ENCODE measurements at places on chromosomes 1 and 21.

DNA sequence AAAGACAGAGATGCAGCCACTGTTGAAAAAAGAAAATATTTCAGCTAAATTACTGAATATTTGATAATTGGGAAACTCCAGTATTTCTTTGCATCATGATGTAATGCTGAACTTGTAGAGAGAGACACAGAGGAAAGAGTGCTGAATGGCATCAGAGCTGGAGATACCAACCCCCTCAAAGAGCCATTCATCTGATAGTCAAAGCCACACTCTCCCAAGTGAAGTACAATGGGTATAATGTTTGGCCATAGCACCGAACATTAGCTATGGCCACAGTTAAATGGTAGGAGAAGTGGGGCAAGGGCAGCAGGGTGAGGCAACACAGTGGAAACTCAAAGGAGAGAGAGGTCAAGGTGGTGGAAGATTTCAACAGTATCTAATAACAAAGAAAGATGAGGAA, 107.5 kb upstream of the TNFSF4 start:
- no peak for DNase-seq

GRCh38 chr21:32463367-32463766, 50.9 kb downstream of the EVA1C start:
- no peak for DNase-seq

GRCh38 chr1:205531191-205532025, 26.9 kb downstream of the CDK18 start:
- no peak for DNase-seq

- no peak for DNase-seq
These were observed 41.7 kb downstream of the CD53 start for GRCh38 chr1:110914676-110915075.

- peak; percentile 62 for DNase-seq
These were observed 21.1 kb downstream of the CLDN8 start for GRCh38 chr21:30194701-30195299.

- no peak for DNase-seq
These were observed at the start of gene ACTL8 for GRCh38 chr1:17755120-17755519. ACTL8 (plus strand) TSS chr1:17755333; CDS start chr1:17823009, 67,676 bp downstream.

DNA sequence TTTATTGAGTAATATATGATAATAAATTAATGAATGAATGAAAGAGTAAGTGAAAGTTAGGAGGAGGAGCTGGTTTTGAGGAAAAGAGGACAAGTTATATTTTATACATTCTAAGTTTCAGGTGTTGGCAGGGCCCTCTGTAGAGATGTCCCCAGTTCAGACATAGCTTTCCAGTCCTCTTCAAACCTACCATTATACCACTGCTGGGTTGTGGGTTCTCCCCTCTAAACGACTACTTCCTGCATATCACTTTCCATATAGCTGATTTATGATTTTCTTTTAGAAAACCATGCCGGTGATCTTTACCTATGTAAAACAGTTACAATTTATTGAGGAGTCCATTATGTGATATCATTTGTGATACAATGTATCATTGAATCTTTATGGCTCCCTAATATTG, 116.9 kb downstream of the RUNX1 start:
- DNase-seq = no peak

GRCh38 chr1:199404976-199405375, 622.5 kb upstream of the NR5A2 start:
- no peak for DNase-seq

DNA sequence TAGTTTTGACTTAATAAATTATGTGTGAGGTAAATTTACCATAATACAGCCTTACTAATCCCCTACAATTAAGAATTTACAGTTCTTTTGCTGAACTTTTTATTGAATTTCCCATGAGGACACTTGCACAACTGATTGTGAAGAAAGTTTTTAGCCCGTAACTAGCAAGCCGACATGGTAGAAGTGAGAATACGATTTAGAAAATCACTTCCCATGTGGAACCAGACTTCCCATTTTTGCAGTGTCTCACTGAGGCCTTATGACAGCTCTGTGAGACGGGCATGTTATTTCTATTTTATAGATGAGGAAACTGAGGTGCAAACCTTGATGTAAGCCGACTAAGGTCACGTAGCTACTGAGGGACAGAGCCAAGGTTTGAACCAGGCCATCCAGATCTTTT, 32.5 kb upstream of the LMO4 start:
- DNase-seq = no peak

All from SHP77 (cell line).